Urinary bladder (tissue), 4 donors: ENCODE measurements at places on chromosomes 11 and 22. TPM values are rescaled to one million over a fixed set of nuclear protein-coding genes. Genes with fewer than 3 reads are reported as not detected.

The GALR3 gene
- total RNA-seq: not detected

The RAD9A gene
- 7.5 TPM for total RNA-seq

The PARVA gene
- total RNA-seq: 69.8 TPM

DNA sequence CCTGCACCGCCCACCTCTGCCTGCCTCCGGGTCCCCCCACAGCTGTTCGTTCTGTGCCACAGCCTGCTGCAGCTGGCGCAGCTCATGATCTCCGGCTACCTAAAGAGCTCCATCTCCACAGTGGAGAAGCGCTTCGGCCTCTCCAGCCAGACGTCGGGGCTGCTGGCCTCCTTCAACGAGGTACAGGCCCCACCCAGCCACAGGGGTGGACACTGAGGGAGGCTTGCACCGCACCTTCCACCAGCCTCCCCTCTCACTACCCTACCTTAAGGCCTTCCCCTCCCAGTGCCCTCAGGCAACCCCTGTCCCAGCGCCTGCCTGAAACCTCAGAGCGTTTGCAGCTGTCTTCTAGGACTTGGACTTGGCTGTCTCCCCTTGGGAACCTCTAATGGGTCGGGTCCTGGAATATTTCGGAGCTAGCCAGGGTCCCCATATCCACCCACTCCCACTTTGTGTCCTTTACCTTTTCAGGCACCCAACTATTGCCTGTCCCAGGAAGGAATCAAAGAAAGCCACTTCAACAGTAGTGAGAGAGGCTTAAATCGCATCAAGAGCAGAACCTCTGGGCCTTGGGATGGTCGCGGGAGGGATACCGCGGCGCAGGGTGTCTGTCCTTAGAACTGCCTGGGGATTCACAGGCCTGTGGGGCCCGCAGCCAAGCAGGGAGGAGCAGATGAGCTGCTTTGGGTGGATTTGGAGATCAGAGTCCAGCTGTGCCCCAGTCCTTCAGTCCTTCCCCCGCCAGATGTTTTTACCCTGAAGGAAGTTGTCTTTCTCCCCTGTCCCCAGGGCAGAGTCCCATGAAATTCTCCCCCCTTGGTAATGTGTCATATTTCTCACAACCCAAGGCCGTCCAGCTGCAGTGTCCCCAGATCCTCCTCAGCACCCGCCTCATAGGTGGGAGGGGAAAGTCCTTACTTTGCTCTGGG is 13.3 kb downstream of the SLCO2B1 start:
- DNase-seq: no peak
